SHP77 (cell line): ENCODE measurements at places on chromosomes 16 and 17.

- peak; percentile 27 for DNase-seq
These were observed 27.4 kb upstream of the SLC38A10 start for GRCh38 chr17:81322271-81323082.

- DNase-seq, result peak; percentile 83
These were observed 98.5 kb downstream of the TNFRSF13B start for GRCh38 chr17:16873174-16874035.

DNA sequence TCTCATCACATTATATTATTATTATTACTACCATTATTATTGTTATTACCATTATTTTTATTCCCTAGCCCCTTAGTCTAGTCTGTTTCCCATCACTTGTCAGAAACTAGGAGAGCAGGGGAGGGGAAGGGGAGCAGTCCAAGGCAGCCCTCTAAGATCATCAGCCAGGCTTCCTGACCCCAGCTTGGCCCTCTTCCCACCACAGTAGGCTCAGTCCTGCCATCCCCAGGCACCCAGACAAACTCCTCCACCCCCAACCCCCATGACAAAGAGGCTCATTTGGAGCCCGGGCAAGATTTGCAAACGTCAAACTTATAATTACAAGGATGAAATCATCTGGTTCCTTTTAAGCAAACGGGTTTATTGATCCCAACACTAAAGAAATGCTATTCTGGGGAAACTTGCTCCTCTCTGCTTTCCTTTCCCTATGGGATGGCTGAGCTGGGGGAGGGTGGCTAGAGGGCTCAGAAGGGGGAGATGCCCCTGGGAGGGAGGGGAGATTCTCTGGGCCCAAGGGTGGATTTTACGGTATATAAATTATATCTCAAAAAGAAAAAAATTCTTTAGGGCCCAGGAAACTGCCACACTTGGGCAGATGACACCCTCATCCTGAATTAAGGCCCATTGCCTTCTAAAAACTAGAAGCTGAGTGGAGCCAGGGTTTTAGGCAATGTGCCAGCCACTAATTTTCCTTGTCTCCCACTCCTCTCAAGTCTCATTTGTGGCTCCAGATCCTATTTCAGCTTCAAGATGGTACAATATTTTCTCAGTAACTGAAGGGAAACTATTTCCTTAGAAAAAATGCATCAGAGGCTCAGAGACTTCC is 4.4 kb upstream of the CBFB start:
- no peak for DNase-seq

DNA sequence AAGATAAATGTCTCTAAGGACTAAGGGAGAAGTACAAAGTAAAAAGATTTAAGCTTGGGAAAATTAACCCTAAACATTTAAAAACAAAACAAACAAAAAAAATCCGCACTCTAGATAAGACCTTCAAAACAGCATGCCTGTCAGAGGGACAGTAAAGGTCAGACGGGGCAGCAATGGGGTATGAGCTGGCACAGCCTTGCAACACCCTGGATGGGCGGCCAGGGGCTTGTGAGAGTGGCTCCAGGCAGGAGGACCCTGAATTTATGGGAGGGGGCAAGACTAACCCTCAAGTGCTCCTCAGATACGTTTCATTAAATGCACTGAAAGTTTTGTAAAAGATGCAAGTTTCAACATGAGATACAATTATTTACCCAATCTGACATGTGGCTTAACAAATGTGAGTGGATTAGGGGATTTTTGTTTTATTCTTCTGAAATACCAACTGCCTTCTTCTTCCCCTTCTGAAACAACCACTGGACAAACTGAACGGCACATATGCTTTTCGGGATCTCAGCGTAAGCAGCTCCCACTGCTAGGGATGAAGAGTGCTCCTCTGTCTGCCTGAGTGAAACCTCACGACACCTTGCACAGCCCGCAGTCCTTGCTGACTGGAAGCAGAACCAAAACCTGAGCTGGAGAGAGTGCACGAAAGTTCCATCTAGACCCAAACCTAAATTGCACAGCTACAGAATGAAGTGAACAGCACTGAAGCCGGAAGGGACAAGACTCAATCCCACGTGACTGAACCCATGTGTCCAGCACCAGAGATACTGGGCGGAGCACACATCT is 128.4 kb downstream of the ANKRD11 start:
- no peak for DNase-seq

DNA sequence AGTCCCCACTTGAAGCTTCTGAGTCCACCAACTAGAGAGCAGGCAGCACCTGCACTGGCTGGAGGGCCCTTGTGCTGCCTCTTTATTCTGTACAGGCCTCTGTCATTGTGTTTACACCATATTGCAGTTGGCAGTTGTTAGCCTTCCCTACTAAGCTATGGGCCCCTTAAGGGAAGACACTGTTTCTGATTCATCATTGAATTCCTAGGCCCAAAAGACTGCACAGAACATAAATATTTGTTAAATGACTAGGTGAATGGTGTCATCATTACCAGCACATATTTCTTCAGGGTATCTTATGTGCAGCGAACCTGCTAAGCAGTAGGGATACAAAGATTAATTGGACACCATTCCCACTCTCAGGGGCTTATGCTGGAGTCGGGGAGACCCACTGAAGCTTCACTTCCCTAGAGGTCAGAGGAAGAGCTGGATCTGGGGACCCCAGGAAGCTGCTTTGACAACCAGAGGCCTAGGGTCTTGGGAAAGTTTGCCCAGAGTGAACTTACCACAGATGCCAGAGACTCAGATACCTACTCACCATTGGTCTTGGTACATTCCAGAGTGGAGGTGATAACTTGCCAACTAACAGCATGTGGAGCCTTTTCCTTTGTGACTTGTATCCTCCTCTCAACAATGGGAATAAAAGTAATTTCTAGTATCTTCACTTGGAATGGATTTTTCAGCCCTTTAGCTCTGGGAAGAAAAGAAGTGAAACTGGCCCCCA is 28.7 kb upstream of the DDX52 start:
- DNase-seq, result no peak

DNA sequence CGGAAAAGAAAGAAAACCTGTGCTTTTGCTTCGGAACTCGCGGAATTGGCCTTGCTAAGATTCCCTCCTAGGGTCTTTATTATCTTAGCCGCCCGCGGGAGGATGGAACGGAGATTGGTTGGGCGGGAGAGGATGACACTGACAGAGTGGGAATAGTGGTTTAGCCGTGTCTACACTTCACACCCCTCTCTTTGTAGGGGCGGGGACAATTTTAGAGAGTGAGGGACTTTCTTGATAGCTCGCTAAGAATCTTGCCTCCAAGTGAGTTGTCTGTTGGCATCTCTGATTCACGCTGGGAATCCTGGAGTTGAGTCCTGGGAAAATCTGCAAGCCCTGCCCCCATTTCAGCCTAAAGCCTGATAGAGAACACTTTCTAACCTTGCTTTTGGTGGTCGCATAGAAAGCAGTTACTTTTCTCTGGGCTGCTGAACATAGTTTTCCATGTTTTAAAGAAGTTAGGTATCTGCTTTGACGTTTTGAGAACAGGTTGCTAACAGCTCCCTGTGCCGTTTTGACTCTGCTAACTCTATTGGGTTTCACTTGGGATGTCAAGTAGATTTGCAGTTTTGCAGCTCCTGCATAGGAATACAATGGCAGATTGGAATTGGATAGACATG is 697 bp downstream of the NOL11 start:
- DNase-seq, result no peak

- DNase-seq, result no peak
These were observed 16.3 kb upstream of the JPT2 start for GRCh38 chr16:1661826-1662225.

DNA sequence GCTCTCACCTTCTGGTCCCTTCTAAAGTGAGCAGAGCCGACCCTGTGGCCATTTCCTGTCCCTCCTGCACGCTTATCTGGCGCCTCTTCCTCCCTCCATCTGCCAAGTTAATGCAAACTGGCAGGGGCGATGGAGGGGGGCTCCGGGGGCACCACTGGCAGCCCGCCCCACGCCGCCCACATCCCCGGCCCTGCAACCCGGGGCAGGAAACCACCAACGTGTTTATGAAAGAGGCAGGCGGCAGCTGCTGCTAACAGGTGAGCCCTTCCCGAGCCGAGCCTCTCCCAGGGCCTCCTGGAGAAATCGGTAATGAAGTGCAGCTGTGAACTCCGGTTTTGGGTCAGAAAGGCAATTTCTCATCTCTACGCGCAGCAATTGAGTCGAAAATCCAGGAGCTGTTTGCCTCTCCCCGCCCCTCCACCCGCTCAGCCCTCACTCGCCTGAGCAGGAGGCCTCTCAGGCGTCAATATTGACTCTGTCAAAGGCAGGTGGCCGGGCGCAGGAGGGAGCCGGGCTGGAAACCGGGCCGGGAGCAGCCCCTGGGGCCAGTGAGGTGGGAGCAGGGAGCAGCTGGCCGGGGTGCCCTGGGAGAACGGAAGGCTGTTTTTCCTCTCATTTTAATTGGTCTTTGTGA is 164.4 kb upstream of the GSE1 start:
- DNase-seq, result peak; percentile 98

GRCh38 chr16:18979936-18980335 is 3.8 kb upstream of the TMC7 start:
- DNase-seq, result no peak

DNA sequence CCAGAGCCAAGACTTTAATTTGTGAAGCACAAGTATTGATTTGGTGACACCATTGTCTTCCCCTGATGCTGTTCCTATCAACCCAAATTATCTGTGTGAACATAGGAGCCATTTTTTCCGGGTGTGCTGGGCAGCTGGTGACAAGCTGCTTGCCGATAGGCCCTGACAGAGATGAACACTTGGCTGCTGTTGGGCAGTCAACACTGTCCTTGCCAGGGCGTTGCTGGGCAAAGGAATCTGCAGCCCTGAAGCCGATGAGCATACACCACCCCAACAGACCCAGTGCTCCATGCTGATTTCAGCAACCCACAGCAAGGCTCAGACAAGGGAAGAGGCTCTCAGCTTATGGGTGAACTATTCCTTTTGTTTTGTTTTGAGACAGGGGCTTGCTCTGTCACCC is 105.4 kb downstream of the YPEL2 start:
- no peak for DNase-seq

- no peak for DNase-seq
These were observed 6.9 kb downstream of the SIAH1 start for GRCh38 chr16:48378276-48378675.

- DNase-seq, result no peak
These were observed 9.9 kb downstream of the PSME3IP1 start for GRCh38 chr16:57175896-57176295.

GRCh38 chr17:9401434-9401833 is 174.2 kb downstream of the STX8 start:
- DNase-seq, result no peak

GRCh38 chr16:9533042-9533441 is 441.6 kb downstream of the HAPSTR1 start:
- no peak for DNase-seq

GRCh38 chr16:9061358-9061813 is 30.1 kb upstream of the HAPSTR1 start:
- DNase-seq, result peak; percentile 8

- no peak for DNase-seq
These were observed 362.0 kb upstream of the XYLT1 start for GRCh38 chr16:17832738-17833137.

- no peak for DNase-seq
These were observed 8.3 kb downstream of the UBALD1 start for GRCh38 chr16:4606354-4606753.

GRCh38 chr17:41724476-41725050 is 9.9 kb downstream of the HAP1 start:
- peak; percentile 88 for DNase-seq

GRCh38 chr17:30922235-30923030 is 688 bp downstream of the ADAP2 start:
- DNase-seq, result no peak

DNA sequence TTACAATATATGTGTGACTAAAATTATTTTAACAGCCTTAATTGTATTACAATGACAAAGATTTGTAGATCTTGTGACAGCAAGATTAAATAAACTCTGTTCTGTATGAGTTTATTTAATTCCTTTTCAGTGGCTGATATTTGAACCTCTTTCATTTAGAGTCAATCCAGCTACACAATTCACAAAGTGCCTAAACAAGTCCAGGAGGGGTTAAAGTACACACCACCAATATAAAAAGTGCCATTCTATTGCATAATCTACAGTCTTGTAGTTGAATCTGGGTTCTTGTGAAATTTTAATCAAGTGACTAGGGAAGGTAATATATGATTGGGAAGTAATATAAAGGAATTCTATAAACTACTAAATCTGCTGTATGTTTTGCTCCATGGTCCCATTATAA is 3.9 kb upstream of the NFAT5 start:
- DNase-seq, result no peak

DNA sequence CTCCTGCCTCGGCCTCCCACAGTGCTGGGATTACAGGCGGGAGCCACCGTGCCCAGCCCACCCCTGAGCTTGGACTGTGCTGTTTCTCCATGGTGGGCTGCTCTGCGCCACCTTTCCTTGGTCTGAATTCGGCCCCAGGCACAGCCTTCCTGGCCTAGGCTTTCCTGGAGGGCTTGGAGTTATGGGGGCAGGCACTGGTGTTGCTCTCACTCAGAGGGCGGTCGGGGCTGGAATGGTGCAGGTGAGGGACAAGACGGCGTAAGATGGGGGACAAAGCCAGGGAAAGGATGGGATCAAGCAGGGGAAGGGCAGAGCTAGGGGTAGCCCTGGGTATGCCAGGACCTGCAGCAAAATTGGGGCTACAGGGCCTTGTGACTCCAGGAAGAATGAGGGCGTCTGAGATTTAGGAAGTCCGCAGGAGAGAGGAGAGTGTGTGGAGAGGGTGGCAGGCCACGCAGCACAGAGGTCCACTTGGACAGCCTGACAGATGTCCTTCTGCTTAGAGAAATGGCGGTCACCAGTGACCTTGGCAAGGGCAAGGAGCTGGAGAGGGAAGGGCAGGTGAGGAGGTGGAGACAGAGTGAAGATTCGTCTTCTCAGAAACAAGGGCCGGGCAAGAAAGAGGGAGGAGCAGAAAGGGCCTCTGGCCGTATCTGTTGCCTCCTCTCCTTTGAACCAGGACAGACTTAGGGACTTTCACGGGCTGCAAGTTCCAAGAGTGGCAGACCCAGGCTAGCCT is 1.6 kb upstream of the ATP6V0C start:
- DNase-seq, result no peak

- DNase-seq, result no peak
These were observed 144.8 kb downstream of the CDH8 start for GRCh38 chr16:61891460-61891859.

DNA sequence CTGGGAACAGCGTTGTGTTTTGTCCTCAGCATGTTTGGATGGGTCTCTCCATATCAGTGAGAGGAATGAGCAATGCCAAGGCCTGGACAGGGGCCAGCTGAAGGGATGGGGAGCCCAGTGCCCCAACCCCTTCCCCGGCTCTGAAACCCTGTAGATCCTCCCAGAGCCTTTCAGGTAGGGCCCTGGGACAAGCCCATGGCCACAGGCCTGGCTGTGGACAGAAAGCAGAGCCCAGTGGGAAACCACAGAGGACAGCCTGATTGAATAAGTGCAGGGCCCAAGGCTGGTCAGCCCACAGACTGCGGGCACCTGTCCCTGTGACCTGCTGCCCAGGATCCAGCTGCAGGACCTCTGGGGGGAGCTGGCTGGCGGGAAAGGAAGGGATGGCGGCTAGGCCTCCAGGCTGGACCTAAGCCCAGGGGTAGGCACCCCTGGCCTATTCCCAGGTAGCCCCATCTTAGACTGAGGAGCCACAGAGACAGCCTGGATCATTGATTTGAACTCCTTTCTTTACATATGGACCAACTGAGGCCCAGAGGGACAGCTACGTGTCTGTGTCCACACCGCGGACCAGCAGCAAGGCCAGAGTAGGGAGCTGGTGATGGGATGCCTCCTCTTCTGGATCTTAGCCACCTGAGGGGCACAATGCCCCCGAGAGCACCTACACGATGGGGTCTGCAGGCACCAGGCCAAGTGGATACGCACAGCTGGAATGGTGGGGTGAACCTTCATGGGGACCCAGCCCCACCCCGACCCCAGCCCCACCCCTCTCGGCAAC is 1.3 kb downstream of the CCDC102A start:
- DNase-seq, result no peak

GRCh38 chr16:21611556-21612384 is 12.4 kb downstream of the METTL9 start:
- DNase-seq, result no peak
